ENCODE measurements at places on chromosomes 12 and 14.
A peak's percentile ranks its signal among the peaks of the same experiment; 100 is the strongest.

GRCh38 chr14:77032491-77032843, 4.0 kb upstream of the IRF2BPL start:
- no peak for DNase-seq

DNA sequence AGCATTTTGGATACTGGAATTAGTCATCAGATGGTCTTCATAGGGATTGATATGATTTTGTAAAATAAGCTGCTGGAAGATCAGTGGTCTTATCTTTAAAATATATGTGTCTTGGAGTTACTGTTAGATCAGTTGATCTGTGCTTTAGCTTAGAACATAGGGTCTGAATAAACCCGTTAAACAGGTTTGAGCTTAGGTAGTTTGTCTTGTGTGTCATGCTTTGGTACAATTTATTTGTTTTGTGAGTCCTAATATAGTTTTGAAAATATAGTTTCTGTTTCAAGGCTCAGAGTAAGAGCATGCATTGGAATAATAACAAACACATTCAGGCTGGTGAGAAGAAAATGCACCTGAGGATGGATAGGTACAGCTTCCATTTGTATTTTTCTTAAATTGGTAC, 505.0 kb downstream of the SLC16A7 start:
- DNase-seq: no peak

- no peak for DNase-seq
These were observed 5.6 kb downstream of the MYL6 start for GRCh38 chr12:56163533-56164344.

DNA sequence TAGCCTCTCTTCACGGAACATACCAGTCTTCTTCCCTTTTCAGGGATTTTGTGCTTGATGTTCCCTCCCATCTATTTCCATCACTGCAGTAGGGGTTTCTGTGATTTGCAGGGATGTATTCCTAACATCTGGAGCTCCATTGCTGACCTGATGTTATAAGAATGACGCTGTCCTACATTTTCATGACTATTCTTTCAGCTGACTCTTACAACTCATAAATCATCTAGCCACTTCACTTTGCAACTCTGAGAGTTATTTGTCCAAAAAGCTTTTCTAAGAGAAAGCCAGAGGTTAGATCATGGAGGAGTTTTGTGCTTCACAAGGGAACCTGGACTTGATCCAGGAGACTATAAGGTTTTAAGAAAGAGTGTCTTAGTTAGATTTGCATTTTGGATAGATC, 116.6 kb upstream of the FAR2 start:
- no peak for DNase-seq

DNA sequence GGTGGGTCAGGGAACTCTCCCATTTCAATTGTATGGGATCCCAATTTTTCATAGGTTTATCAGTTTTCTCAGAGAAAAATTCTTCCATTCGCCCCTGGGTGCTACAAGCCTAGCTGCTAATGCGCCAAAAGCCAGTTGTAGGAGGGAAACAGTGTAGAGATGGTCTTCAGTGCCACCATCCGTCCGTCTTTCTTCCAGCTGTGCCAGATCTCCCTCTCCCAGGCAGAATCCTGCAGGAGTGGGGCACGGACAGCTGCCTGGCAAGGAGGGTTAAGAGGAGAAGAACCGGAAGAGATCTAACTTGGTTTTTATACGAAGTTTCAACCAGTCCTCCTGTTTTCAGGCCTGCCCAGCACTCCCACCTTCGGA, 38.9 kb upstream of the FUT8 start:
- no peak for DNase-seq

DNA sequence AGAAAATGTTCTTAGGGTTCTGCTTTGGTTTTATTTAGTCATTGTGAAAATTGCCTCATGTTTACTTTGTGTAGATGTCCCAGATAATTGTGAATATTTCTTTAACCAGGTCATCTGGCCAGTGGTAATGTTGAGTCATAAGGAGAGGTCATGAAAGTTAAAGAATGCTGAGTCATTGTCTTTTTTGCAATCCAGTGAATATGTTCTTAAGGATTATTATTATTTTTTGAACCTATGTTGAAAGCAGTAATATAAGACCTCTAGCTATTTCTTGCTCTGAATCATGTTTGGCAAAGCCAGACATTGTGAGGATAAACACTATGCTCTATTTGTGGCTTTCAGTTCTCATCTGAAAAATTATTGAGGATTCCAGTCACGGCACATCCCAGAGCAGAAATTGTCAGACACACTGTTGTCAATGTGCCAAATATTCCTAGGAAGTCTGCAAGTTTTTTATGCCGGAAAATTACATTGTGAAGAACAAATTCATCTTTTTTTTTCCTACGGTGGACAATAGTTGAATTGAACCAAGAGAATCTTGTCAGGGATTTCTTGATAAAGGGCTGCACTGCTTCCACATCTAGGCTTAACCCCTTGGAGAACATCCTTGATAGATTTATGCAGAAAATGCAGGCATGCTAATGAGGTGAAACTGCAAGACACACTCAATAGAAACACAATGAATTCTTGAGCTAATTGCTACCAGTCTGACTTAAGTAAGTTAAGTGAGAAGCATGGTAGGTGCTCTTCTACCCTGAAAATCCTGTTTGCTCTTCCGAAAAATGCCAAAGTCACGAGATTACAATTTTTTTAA, 369.6 kb downstream of the ATP23 start:
- peak; percentile 26 for DNase-seq

GRCh38 chr14:89566644-89567415, 149.8 kb upstream of the FOXN3 start:
- DNase-seq: no peak

DNA sequence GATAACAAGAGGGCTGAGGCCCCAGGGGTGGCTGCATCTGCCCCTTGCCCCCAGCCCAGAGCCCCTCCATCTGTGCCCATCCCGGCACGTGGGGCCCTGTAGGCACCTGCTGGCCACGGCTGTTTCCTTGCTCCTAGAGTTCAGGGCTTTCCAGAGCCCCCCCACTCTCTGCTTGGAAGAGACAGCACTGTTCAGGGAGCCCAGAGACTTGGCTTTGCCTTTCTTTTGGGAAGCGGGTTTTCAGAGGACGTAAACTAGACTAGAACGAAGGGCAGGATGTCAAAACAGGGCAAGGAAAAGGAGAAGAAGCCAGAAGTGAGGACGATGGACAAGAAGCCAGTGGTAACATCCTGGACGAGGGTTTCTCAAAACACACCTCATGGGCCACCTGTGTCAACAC, 163.3 kb upstream of the LHX5 start:
- DNase-seq: no peak

- no peak for DNase-seq
These were observed 22.4 kb downstream of the CEP83 start for GRCh38 chr12:94437303-94437702.

GRCh38 chr14:100904307-100905087, 975 bp upstream of the RTL1 start:
- no peak for DNase-seq

DNA sequence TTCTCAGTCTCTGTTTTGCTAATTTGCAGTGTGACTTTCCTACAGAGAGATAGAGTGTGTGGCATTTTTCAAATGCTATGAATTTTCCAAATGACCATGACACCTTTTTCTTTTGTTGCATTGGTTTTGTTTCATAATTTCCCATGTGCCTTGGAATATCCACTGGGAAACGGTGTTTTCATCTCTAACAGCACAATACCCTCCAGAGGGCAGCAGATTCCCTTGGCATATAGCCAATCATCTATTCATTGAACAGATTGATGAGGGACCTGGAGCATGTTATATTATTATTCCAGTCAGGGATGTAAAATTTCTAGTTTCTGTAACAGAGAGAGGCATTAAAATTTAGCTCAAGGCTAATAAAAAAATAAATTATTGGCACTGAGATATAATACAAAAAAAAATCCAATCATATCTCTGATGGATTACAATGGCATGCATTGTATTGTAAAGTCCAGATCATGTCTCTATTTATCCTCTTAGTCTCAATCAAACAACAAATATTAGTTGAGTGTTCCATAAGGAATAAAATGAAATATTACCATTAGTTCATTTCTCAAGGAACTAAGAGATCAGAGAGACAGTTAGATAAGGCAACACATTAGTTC, 29.6 kb upstream of the NTN4 start:
- DNase-seq: peak; percentile 41

Measured in SW480 (cell line).